CD4-positive, alpha-beta T cell treated with Interferon alpha-2 for 1 hour (primary cell): ENCODE measurements at places on chromosomes 6 and 20.
A peak's percentile ranks its signal among the peaks of the same experiment; 100 is the strongest.

GRCh38 chr6:53944543-53944942 lies 149.7 kb downstream of the LRRC1 start:
- no peak for DNase-seq

- DNase-seq: no peak
These were observed 59.9 kb downstream of the KAT14 start for GRCh38 chr20:18197382-18198070.

DNA sequence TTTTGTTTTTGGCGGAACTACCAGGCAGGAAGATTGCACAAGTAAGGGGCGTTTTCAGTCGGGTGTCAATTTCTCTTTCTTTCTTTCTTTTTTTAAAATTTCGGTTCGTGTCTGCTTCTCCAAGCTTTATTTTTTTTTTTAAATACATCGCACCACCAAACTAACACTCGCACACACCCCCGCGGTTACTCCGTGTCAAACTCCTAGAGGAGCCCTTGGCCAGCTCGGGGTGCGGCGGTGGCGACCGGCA lies 338 bp downstream of the UTRN start:
- no peak for DNase-seq

DNA sequence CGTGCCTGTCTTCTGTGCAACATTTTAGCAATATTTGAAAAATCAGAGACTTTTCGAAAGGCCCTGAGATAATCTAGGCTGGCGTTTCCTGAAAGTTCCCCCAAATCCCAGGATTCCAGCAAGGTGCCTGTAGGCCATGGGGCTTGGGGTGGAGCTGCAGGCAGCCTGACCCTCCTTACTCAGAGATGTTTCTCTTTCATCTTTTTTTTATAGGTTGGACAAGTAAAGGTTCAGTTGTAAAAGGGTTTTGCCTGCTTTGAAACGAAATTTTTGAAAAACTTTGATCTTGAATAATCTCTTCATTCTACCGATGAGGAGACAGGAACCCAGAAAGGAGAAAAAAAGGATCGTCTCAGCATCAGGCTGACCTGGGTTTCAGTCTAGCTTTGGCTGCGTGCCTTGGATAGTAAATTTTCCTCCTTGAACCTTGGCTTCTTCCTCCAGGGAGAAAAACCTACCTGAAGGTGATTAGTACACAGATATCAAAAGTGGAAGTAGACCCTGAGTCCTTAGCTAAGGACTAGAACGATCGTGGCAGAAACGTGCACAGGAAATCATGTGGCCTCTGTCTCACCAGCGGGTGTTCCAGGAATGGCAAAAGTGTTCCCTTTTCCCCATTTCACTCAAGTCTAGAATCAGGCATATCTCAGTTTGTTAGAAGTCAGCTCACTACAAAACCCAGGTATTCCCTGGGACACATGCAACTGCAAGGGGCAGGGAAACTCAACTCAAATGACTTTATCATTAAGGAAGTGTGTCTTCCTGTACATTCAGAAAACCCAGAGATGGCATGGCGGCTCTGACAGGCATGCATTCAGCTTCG lies 128.2 kb upstream of the PTPN1 start:
- DNase-seq: peak; percentile 43

GRCh38 chr6:143963158-143963919 lies 44.7 kb downstream of the PLAGL1 start:
- DNase-seq: no peak
